ENCODE measurements at places on chromosomes 5 and 9.

GRCh38 chr5:93574491-93575305 is 6.3 kb downstream of the NR2F1-AS1 start:
- DNase-seq, result no peak

GRCh38 chr5:53902296-53902907 is 342.0 kb downstream of the NDUFS4 start:
- no peak for DNase-seq

GRCh38 chr5:173454736-173455598 is 126.8 kb upstream of the STC2 start:
- no peak for DNase-seq

- DNase-seq, result no peak
Measured at GRCh38 chr5:139457241-139457640, 5.3 kb downstream of the ECSCR start.

DNA sequence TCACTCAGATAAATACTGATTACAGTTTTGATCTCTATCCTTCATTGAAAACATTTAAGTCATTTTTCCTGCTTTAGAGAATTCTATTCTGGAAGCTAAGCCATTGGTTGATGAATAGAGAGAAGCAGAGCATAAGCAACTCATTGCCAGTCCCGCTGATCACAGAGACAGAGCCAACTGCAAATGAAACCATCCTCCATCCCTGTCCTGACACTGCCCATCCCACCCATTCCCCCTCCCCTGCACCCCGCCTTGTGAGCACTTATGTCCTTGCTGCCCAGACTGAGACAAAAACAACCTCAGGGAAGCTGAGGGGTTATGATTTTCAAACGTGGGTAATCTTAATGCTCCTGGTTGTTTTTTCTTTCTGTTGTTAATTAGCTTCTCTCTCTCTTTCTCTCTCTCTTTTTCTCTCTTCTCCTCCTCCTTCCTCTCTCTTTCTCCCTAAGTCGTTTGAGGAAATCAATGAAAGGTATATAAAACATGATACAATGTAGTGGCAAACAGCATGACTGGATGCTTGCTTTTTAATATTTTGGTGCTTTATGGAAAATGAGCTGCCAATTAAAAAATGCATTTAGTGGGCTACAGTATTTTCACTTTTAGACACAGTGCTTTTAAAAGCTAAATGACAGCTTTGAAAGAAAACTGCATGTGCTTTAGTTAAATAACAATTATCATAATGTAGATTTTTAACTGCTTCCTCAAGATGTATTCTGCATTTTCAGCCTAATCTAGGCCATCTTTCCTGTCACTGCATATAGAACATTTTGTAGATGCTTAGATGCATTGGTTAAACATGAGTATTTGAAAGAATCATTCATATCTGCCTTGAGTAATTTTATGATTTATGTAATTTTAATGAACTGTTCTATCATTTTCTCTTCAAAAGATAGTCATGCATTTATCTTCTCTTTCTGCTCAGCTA is 57.3 kb downstream of the CMYA5 start:
- no peak for DNase-seq

DNA sequence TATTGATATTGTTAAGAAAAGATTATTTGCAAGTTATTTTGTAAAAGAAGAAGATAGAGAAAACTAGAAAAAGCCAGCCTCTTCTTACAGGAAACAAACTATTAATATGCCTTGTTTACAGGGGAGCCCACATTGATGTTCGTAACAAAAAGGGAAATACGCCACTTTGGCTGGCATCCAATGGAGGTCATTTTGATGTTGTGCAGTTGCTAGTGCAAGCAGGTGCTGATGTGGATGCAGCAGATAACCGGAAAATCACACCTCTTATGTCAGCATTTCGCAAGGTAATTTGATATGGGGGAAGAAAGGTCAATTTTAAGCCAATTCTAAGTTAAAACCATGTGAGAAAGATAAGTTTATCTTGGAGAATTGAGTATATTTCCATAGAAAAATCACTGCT is 37.6 kb upstream of the EIF4EBP3 start:
- DNase-seq, result no peak

GRCh38 chr5:127084656-127085055 is 11.4 kb upstream of the C5orf63 start:
- DNase-seq, result no peak

GRCh38 chr9:14961372-14962068 is 51.3 kb upstream of the FREM1 start:
- no peak for DNase-seq

DNA sequence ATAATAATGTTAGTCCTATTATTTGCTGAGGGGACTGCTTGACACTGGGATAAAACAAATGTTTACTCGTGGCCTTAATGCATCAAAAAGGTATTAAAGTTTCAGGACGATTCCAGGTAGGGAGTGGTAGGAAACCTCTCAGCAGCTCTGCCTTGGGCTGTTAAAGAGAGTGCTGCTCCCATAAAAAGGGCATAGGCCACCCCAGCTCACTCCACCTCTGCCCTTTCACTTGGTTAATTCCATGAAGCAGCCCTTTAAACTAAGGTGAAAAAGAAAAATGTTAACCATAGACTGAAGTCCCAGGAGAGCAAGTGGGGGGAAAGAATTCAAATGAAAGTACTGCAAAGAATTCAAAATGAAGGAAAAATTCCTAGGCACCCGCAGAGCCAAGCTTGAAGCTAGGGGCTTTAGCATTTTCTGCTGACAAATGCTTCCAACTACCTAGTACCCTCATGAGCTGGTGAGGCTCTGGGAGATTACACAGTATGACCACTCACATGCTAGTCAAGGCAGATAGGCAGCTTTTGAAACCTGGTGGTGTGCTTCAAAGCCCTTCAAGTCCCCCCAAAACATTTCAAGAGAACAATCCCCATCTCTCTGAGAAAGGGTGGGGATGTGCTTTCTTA is 8.5 kb downstream of the KLF9 start:
- no peak for DNase-seq
